ENCODE measurements at places on chromosomes 2 and 18. TPM values are rescaled to one million over a fixed set of nuclear protein-coding genes. Genes with fewer than 3 reads are reported as not detected.

BMPR2 gene
- 27.4 TPM for total RNA-seq

DNA sequence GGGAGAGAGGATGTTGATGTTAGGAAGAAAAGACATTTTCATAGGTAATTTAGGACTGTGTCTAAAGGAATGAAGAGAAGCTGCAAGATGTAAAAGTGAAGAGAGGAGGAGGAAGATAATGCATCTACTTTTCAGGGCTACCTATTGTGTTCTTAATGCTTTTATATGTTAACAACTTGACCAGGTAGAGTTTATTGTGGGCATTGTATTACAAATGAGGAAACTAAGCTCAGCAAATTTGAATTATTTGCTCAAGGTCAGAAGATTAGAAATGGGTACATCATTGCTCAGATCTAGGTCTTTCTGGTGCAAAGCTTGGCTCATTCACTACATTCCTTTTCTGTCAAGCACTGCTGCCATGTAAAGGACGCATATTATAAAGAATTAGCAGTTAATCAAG, 441.7 kb downstream of the THSD7B start:
- no peak for DNase-seq
- no peaks in the 10 kb centered on the region for H3K27me3 ChIP-seq
- H3K4me3 ChIP-seq, result no peak overlapping the region
- no peak overlapping the region for H3K27ac ChIP-seq

IL1F10 gene
- not detected for total RNA-seq

ALLC gene
- total RNA-seq, result not detected

DNA sequence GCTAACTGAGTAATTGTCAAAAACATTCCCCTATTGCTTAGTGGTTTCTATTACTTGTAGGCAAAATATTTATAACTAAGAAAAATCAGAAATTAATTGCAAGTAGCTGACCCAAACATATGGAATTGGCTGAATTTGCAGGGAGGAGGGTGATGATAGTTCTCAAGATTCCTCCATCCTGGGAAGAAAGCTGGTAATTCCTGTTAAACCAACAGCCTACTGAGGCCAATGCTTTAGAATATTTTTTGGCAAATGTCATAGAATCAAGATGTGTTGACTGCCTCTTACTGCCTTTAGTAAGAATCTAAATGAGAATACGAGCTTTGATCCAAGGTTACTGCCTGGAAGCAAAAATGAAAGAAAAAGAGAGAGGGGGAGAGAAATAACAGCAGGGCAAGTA, 120.0 kb downstream of the COL6A3 start:
- H3K27me3 ChIP-seq, result no peaks in the 10 kb centered on the region
- no peaks in the 10 kb centered on the region for H3K36me3 ChIP-seq
- H3K27ac ChIP-seq, result no peak overlapping the region
- DNase-seq, result no peak
- no peak overlapping the region for H3K4me3 ChIP-seq

DNA sequence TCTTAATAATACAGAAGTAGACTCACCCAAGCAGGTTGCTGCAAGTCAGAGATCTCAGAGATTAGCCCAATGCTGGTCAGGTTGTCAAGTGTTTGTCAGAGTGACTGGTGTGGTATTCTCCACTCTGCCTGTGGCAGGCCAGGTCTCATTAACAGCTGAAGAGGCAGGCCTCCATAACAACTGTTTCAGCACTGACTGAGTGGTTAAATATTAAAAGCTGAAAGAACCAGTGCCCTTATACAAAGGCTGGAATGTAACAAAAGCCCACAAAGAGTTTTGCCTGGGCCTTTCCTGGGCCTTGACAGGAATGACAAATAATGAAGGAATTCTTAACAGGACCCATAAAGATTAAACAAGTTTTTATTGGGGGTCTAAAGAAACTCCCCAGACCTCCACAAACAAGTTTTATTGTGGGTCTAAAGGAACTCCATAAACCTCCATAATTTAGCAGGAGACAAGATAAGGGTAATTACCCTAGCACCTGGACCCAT, 26.8 kb downstream of the SULT1C2 start:
- no peak for DNase-seq
- no peaks in the 10 kb centered on the region for H3K4me1 ChIP-seq
- H3K36me3 ChIP-seq, result no peaks in the 10 kb centered on the region
- no peak overlapping the region for H3K27ac ChIP-seq
- no peaks in the 10 kb centered on the region for H3K27me3 ChIP-seq

DNA sequence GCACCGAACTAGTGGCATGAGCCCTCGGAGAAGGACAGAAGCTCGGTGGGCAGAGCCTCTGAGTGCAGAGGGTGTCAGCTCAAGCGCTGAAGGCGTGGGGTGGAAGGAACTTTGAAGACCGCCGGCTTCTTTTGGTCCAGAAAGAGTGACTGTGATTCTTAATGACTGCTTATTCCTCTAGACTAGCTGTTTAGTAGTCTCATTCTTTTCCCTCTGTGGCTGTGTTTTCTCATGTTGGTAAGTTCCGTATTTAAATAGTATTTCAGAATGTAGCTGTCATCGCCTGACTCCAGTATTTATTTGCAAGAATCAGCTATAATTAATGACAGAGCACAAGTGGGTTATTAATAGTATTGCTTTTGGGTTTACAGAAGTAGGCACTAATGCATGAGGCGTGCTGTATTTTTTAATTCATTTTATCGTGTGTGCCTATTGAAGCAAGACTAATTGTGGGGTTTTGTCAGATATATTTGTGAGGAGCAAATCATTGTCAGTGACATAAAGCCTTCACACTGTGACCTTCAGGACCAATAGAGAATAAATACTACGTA, 80.8 kb upstream of the NFATC1 start:
- H3K36me3 ChIP-seq, result no peaks in the 10 kb centered on the region
- H3K4me1 ChIP-seq, result no peaks in the 10 kb centered on the region
- no peak overlapping the region for H3K27ac ChIP-seq
- H3K4me3 ChIP-seq, result no peak overlapping the region
- no peaks in the 10 kb centered on the region for H3K27me3 ChIP-seq

DNA sequence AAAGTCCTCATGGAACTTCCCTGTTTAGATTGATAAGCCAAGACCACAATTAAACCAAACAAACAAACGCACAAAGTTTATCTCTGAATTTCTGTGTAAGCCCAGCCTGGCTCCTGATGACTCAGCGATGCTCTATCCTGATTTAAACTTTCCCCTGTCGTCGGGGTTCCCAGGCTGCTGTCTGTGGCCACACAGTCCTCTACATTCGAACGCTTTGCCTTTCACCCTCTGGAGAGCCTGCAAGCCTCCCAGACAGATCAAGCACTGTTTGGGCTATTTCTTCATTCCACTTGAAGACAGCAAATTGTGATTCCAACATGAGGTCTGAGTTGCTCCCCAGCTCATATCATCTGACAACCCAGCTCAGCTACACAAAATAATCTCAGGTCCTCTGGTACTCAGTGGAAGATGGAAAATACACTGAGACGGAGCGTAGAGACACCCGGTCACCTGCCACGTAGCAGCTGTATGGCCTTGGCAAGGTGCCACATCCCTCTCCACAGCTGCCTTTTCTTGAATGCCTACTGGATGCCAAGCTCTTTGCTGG, 51.2 kb downstream of the CYRIA start:
- no peaks in the 10 kb centered on the region for H3K27me3 ChIP-seq
- peaks cover 8% of the 10 kb centered on the region for H3K4me1 ChIP-seq
- H3K36me3 ChIP-seq, result no peaks in the 10 kb centered on the region
- DNase-seq, result no peak

GRCh38 chr2:65450393-65450792, 18.0 kb upstream of the SPRED2 start:
- no peaks in the 10 kb centered on the region for H3K4me1 ChIP-seq
- no peak overlapping the region for H3K4me3 ChIP-seq
- H3K27ac ChIP-seq, result no peak overlapping the region
- H3K36me3 ChIP-seq, result no peaks in the 10 kb centered on the region

GRCh38 chr2:34899079-34899478, 1300.0 kb upstream of the FAM98A start:
- no peaks in the 10 kb centered on the region for H3K4me1 ChIP-seq
- DNase-seq, result no peak
- H3K27me3 ChIP-seq, result no peaks in the 10 kb centered on the region
- no peaks in the 10 kb centered on the region for H3K36me3 ChIP-seq
- H3K4me3 ChIP-seq, result no peak overlapping the region
- H3K27ac ChIP-seq, result no peak overlapping the region

DNA sequence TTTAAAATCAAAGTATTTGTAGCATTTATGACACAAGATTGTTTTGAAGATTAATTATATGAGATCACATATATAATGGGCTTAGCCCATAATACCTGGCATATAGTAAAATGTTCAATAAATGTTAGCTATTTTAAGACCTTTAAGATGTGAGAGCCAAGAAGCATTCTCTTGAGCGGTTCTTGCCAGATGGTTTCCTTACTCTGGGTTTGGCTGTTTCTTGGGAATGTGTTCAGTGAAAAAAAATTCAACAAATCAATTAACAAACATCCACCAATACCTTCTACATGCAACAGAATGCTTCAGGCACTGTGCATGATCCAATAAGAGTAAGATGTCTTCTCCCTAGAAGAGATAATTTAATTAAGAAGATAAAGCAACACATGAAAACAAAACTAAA, 230.4 kb downstream of the CMPK2 start:
- H3K27me3 ChIP-seq, result no peaks in the 10 kb centered on the region
- H3K4me3 ChIP-seq, result no peak overlapping the region
- H3K27ac ChIP-seq, result no peak overlapping the region
- H3K36me3 ChIP-seq, result no peaks in the 10 kb centered on the region
- DNase-seq, result no peak
- no peaks in the 10 kb centered on the region for H3K4me1 ChIP-seq

SLC25A12 gene
- total RNA-seq, result 71.5 TPM

DNA sequence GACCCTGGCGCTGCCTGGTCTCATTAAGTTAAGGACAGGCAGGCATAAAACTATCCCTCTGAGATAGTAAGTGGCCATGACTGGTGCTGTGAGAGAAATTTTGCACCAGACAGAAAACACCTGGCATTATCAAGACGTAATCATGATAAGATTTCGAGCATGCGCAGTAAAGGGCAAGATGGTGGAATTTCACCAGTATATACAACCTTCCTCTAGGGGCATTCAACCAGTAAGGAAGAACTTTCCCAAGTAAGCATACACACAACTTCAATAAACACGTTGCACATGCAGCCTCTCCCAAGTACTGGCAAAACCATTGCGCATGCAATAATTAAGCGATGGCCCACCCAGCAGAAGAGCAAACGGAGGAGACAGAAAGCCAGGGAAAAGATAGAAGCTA, 1376.4 kb upstream of the CRIM1 start:
- no peak for DNase-seq
- H3K4me1 ChIP-seq, result no peaks in the 10 kb centered on the region
- no peak overlapping the region for H3K27ac ChIP-seq
- no peaks in the 10 kb centered on the region for H3K27me3 ChIP-seq
- H3K36me3 ChIP-seq, result no peaks in the 10 kb centered on the region

PDCD1 gene
- total RNA-seq, result not detected

DNA sequence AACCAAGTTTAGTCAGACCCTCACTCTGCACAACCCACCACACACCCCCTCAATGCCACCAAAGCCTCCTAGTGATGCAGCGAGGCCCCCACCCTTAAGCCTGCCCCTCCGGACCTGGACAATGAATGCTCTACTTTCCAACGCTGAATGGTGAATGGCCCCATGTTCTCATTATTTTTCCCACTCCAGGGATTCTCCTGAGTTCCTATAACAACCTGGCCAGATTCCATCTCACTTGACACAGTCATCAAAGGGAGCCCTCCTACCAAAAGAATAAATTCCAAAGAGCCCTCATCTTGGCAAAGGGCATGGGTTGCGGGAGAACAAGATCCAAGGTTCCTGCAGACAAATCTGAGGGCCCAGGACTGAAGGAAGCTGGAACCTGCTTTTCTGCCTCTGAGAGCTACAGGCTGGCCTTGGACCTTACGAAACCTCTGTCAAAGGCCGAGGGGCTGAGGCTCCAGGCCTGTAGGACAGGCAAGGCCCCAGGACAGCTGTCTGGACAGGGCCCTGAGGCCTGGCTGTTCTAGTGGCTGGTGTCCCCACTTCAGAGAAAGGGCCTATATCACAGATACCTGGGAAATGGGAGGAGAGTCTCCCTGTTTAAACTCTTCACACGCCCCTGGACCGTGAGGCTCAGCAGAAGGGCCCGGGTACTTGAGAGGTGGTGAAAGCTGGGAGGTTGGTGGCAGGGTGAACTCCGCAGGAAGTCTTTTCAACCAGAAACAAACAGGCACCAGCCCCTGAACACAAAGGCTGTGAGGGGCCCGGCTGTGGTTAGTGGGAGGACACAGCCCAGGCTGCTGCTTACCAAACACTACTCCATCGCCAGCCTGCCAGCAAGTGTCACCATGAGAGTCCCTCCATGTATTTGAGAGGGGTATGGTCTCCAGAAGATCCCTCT, 27.3 kb downstream of the SFXN5 start:
- no peak overlapping the region for H3K27ac ChIP-seq
- H3K4me1 ChIP-seq, result no peaks in the 10 kb centered on the region
- DNase-seq, result no peak
- H3K4me3 ChIP-seq, result no peak overlapping the region
- no peaks in the 10 kb centered on the region for H3K27me3 ChIP-seq

GRCh38 chr2:233063269-233063975, 3.3 kb downstream of the INPP5D start:
- H3K4me3 ChIP-seq, result no peak overlapping the region
- H3K36me3 ChIP-seq, result no peaks in the 10 kb centered on the region
- no peaks in the 10 kb centered on the region for H3K27me3 ChIP-seq
- DNase-seq, result no peak
- H3K4me1 ChIP-seq, result peaks cover 3% of the 10 kb centered on the region

GRCh38 chr2:17950006-17950405, 71.5 kb downstream of the KCNS3 start:
- DNase-seq, result no peak
- no peaks in the 10 kb centered on the region for H3K27me3 ChIP-seq
- H3K4me3 ChIP-seq, result no peak overlapping the region
- no peaks in the 10 kb centered on the region for H3K4me1 ChIP-seq
- no peaks in the 10 kb centered on the region for H3K36me3 ChIP-seq
- no peak overlapping the region for H3K27ac ChIP-seq

TUBA3D gene
- total RNA-seq, result 1.4 TPM

GRCh38 chr18:67726882-67727281, 210.4 kb upstream of the DSEL start:
- no peak overlapping the region for H3K4me3 ChIP-seq
- no peak for DNase-seq
- no peaks in the 10 kb centered on the region for H3K27me3 ChIP-seq
- H3K36me3 ChIP-seq, result no peaks in the 10 kb centered on the region
- no peak overlapping the region for H3K27ac ChIP-seq
- H3K4me1 ChIP-seq, result no peaks in the 10 kb centered on the region

DNA sequence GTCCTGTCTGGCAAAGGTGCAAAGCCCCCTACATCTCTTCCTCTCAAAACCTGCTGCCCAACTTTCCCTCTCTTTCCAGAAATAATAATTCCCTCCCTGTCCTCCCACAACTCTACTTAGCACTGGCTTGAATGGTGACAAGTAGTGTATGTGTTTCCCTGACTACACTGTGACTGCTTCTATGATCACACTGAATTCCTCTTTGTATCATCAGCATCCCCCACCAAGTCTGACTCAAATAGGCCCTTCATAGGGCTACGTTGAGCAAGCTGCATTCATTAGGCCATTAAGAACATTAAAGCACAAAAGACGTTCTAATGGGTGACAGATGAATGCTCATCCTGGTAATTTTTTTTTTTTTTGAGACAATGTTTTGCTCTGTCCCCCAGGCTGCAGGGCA, 13.7 kb upstream of the ST3GAL5 start:
- no peaks in the 10 kb centered on the region for H3K27me3 ChIP-seq
- no peak overlapping the region for H3K4me3 ChIP-seq
- peaks cover 12% of the 10 kb centered on the region for H3K4me1 ChIP-seq
- no peak overlapping the region for H3K27ac ChIP-seq

APOB gene
- total RNA-seq, result 0.05 TPM

All from gastrocnemius medialis (tissue), 4 donors.